ENCODE measurements at places on chromosomes 3 and 15. TPM values are rescaled to one million over a fixed set of nuclear protein-coding genes. Genes with fewer than 3 reads are reported as not detected.

NR2F2 gene
- 12.9 TPM for total RNA-seq

BLM gene
- 0.26 TPM for total RNA-seq

DNA sequence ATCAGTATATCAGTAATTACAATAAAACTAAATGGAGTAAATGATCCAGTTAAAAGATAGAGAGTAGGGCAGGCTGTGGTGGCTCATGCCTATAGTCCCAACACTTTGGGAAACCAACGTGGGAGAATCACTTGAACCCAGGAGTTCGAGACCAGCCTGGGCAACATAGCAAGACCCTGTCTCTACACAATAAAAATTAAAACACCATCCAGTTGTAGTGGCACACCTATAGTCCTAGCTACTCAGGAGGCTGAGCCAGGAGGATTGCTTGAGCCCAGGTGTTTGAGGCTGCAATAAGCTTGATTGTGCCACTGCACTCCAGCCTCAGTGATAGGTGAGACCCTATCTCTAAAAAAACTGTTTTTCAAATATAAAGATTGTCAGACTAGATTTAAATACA is 5.9 kb upstream of the KCNMB3 start:
- no peak overlapping the region for H3K27ac ChIP-seq
- H3K27me3 ChIP-seq, result no peaks in the 10 kb centered on the region
- no peak overlapping the region for H3K4me3 ChIP-seq
- peaks cover 17% of the 10 kb centered on the region for H3K4me1 ChIP-seq

DNA sequence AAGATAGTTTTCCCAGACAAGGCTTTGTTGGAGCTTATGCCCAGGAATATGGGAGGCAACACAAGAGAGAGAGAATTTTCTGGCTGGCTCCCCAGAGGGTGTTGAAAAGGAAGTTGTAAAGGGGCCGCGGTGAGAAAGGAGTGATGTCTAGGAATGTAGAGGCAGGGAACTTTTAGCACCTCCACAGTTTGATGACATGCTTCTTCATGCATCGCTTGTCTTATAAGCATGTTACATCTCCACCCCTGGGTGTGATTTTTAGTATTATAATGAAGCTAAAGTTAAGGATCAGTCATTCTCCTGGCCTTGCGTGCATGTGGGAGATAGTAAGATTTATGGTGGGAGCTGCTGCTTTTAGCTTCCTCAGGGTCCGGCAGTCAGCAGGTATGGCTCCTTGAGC is 32.8 kb upstream of the TF start:
- DNase-seq, result no peak
- no peaks in the 10 kb centered on the region for H3K27me3 ChIP-seq
- H3K27ac ChIP-seq, result no peak overlapping the region
- H3K4me1 ChIP-seq, result no peaks in the 10 kb centered on the region
- no peak overlapping the region for H3K4me3 ChIP-seq
- H3K36me3 ChIP-seq, result no peaks in the 10 kb centered on the region

- H3K27ac ChIP-seq, result no peak overlapping the region
- no peak for DNase-seq
- H3K4me3 ChIP-seq, result no peak overlapping the region
- peaks cover 11% of the 10 kb centered on the region for H3K4me1 ChIP-seq
- H3K27me3 ChIP-seq, result no peaks in the 10 kb centered on the region
- H3K36me3 ChIP-seq, result no peaks in the 10 kb centered on the region
These were observed 5.8 kb upstream of the MEX3B start for GRCh38 chr15:82051664-82052063.
